GF-D8 (cell line): ENCODE measurements at places on chromosomes 11 and 22.

DNA sequence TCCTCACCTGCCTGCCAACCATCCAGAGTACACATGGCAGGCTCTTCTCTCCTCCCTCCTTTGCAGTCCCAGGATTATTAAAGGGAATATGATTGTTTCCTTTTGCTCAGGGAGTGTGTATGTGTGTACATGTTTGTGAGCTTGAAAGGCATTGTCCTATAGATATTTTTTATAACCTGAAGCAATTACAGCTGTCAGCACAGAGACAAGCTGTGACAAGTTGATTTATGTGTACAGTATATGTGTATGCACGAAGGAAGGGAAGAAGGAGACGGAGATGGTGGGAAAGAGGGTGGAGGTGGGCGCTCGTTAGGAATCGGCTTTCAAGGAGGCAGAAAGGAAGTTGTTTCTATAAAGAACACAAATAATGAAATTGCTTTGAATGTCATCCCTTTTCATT is 537.0 kb downstream of the NTM start:
- DNase-seq = no peak

DNA sequence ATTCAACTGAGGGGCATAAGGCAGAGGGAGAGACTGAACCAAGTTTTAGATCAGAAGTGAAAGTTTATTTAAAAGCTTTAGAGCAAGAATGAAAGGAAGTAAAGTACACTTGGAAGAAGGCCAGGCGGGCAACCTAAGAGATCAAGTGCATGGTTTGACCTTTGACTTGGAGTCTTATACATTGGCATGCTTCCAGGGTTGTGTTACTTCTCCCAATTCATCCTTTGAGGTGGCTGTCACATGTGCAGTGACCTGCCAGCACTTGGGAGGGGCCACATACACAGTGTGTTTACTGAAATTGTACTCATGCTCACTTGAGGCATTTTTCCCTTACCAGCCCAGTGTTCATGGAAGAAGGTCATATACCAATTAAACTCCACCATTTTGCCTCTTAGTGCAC is 30.4 kb downstream of the CYP2R1 start:
- DNase-seq = no peak

DNA sequence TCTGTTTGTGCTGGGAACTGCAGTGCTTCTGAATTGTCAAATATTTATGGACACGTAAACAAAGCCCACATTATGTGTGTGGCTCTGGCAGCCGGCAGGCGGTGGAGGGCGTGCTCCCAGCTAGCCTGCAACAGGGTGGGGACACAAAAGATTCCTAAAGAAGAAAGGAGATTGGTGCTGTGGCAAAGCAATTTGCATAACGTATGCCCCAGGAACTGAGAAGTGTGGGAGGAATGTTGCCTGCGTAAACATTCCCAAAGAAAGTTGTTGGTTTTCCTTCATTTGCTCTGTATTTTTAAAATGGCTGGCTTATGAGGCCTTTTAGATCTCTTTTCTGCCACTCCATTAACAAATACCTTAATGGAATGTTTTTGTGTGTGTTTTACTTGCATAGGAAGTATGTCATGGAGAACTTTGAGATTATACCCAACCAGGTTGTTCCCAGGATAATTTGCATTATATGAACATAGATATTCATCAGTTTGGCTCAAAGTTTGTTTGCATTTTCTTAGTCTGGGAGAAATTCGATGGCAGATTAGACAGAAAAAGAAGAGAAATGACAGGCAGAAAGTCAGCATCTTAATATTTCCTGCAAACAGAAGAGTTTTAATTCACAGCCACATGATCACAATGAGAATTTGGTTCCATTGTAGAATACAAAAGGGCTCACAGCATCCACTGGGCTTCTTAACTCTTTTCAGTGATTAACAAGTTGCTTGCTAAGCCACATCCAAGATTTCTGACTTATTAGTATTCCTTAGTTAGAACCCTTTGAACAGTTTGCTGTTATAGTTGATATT is 41.8 kb upstream of the DLAT start:
- DNase-seq = no peak

- DNase-seq = no peak
Observed at GRCh38 chr11:11419747-11420146, 66.7 kb upstream of the CSNK2A3 start.

GRCh38 chr11:94933223-94934130 is 39.9 kb downstream of the CWC15 start:
- DNase-seq = no peak

DNA sequence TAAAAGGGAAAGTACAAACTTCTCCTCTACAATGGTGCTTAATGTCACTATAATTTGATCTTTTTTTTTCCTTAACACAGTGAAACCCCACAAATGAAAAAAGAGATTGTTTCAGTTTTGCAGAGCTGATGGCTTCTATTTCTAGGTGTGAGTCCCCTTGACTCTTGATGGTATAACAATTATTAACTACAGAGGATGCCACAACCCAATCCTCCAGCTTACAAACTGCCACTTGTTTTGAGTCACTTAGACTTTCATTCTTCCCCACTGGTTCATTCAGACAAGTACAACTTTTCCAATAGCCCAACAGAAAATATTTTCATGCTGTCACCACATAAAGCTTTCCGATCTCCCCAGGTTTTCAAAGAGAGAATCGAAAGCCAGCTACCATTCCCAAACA is 812.2 kb downstream of the LRRC4C start:
- DNase-seq = no peak

DNA sequence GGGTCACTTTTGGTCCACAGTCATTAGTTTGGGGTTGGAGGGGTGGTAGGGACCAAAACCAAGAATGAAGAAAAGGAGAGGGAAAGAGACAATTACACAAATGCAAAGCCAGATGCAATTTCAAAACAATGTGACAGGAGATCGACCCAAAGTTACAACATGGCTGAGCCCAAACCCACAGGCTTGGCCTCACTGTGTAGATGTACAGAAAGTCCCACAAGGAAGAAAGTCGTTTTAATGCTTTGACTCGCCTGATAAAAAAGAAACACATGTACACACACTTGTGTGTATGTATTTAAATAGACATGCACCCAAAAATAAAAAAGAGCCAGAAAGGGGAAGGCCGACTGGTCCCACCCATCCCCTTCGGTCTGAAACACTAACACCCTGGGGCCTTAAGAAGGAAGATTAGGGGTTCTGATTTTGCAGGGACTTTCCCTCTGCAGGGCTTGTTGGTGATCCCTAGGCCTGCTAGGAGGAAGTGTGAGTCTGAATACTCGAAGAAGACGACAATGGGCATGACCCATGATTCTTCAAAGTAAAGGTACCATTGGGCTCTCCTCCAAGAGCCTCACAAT is 104.1 kb downstream of the ETS1 start:
- no peak for DNase-seq

DNA sequence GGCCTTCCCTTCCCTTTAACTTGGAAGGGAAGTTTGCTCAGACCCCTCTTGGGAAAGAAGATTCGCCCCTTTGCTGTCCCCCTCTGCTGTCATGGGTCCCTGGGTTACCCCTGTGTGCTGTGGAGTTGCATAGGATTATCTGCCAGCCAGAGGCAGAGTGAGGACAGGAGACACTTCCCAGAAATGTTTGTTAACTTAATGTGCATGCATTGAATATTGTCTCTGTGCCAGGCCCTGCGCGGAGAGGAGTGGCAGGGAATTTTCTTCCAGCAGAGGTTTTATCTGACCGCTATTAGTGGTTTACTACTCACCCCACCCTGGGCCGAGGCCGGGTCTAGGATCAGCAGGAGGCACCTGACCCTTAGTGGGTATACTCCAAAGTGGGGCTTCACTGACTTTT is 894.8 kb downstream of the TBC1D22A start:
- DNase-seq = no peak

DNA sequence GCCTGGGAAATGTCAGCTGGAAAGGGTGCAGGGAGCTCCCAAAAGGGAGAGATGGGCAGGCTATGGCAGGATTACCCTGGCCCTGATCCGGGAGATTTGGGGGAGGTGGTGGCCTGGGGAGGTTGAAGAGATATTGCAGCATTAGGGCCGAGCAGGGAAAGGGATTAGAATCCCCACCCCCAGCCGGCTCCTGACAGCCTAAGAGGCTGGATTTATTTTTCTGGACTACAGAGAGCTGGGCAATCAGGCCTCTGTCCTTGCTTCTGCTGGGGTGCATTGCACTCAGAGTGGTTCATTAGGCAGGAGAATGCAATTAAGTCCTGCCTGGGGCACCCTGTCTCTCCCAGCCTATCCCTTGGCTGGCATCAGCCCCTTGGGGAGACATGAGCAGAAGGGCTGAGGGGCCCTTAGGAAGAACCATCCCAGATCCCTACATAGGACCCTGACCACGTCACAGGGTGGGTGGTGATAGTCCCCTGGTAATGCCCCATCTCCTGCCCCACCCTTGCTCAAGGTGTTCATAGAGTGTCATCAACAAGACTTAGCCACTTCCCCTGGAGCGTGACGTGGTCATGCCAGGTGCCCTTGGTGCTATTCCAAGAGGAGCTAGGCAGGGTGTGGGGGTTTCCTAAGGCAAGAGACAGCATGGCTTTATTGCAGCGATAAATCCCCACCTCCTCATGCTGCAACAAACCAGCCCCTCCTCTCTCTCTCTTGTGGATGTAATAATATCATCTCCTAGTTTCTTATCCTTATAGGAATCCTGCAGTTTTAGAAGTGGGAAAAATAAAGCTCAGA is 38.4 kb upstream of the KLHL35 start:
- no peak for DNase-seq

DNA sequence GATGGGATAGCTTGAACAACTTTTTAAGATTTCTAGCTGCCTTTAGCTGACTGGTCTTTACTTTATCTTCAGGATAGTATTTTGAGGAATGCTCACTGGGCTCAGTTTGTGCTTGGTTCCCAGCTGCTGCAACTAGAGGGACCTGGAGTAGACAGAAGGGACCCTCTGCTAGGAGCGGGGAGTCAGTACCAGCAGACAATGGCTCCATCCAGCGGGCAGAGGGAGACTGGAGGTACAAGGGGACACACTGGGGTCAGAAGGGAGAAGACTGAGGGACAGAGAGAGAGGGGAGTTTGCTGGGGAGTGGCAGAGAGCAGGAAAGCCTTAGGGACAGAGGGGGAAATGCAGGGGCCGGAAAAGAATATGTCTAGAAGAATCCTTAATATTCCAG is 22.0 kb upstream of the ACER3 start:
- no peak for DNase-seq

DNA sequence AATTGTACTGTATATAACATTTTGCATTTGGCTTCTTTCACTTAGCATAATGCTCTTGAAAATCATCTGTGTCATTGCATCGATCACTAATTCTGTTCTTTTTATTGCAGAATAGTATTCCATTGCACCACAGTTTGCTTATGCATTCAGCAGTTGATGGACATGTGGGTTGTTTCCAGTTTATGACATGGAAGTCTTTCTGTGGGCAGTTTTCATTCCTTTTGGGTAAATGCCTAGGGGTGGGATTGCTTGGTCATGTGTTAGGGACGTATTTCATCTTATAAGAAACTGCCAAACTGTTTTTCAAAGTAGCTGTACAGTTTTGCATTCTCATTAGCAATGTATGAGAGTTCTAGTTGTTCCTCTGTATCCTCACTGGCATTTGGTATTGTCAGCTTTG is 127.0 kb downstream of the HIPK3 start:
- no peak for DNase-seq
